IMR-90 (cell line): ENCODE measurements at places on chromosomes 1 and 21. TPM values are rescaled to one million over a fixed set of nuclear protein-coding genes. Genes with fewer than 3 reads are reported as not detected.

The GJC2 gene
- total RNA-seq, result 1.1 and 1.4 TPM in 2 replicates

The ZNF593OS gene
- not detected in 2 replicates for total RNA-seq

The FCRLB gene
- total RNA-seq, result 0.90 and 1.1 TPM in 2 replicates

The KPRP gene
- total RNA-seq, result not detected in 2 replicates

The LCE1B gene
- not detected in 2 replicates for total RNA-seq

The RGL1 gene
- 7.5 TPM in 2 replicates for total RNA-seq

The CYP4A11 gene
- total RNA-seq, result not detected in 2 replicates

The COP1 gene
- total RNA-seq, result 35.0 and 44.4 TPM in 2 replicates

The TMEM200B gene
- total RNA-seq, result 4.2 and 4.8 TPM in 2 replicates

The RHD gene
- 0.28 TPM in 1 of 2 replicates, not detected in the other for total RNA-seq

The CCDC181 gene
- 0.28 TPM in 1 of 2 replicates, not detected in the other for total RNA-seq

The ATP1A2 gene
- total RNA-seq, result under 0.01 and 0.28 TPM in 2 replicates

The OR2L8 gene
- total RNA-seq, result not detected in 2 replicates

The KIF1B gene
- total RNA-seq, result 21.1 and 32.5 TPM in 2 replicates

The CCDC185 gene
- total RNA-seq, result not detected in 2 replicates

The SLC1A7 gene
- not detected in 2 replicates for total RNA-seq

The SLC16A4 gene
- 65.2 and 73.0 TPM in 2 replicates for total RNA-seq

The TMPRSS3 gene
- not detected in 2 replicates for total RNA-seq

The VAV3 gene
- total RNA-seq, result 0.18 and 0.28 TPM in 2 replicates

The EXOSC10 gene
- 56.4 and 64.5 TPM in 2 replicates for total RNA-seq

The CATSPER4 gene
- not detected in 2 replicates for total RNA-seq

The CA6 gene
- not detected in 2 replicates for total RNA-seq

The HES3 gene
- not detected in 2 replicates for total RNA-seq

The FAM72C gene
- total RNA-seq, result 0.72 and 0.83 TPM in 2 replicates

The C1QB gene
- total RNA-seq, result not detected in 2 replicates

The CFHR3 gene
- not detected in 2 replicates for total RNA-seq

The BATF3 gene
- total RNA-seq, result 1.6 and 2.2 TPM in 2 replicates

The AIRE gene
- total RNA-seq, result not detected in 2 replicates

The NHLH1 gene
- total RNA-seq, result not detected in 2 replicates

The DEPDC1 gene
- total RNA-seq, result 14.7 and 32.5 TPM in 2 replicates

The NLRP3 gene
- total RNA-seq, result 0.18 TPM in 1 of 2 replicates, not detected in the other

The RNF220 gene
- 76.7 and 77.1 TPM in 2 replicates for total RNA-seq

The TBCE gene
- 26.7 and 33.1 TPM in 2 replicates for total RNA-seq

The AGBL4 gene
- not detected in 2 replicates for total RNA-seq

The ROR1 gene
- total RNA-seq, result 8.1 and 10.0 TPM in 2 replicates

The DPT gene
- total RNA-seq, result not detected in 2 replicates

The LEFTY2 gene
- not detected in 2 replicates for total RNA-seq

The KRTAP13-2 gene
- total RNA-seq, result not detected in 2 replicates

The TMEM61 gene
- total RNA-seq, result not detected in 2 replicates

The PCAT6 gene
- total RNA-seq, result 0.56 TPM in 1 of 2 replicates, not detected in the other

The ADAMTS5 gene
- 0.54 and 1.1 TPM in 2 replicates for total RNA-seq

The SYT2 gene
- total RNA-seq, result under 0.01 TPM in 2 replicates

The MXRA8 gene
- 92.5 and 97.8 TPM in 2 replicates for total RNA-seq

The HSPB7 gene
- 0.54 and 0.56 TPM in 2 replicates for total RNA-seq

The EPB41 gene
- 8.1 and 10.0 TPM in 2 replicates for total RNA-seq

The CACNA1E gene
- total RNA-seq, result not detected in 2 replicates

The TTC39A gene
- total RNA-seq, result 0.28 and 0.72 TPM in 2 replicates

The ARF1 gene
- 306 and 330 TPM in 2 replicates for total RNA-seq

The MEX3A gene
- 2.3 and 2.5 TPM in 2 replicates for total RNA-seq

The OPRD1 gene
- under 0.01 TPM in 2 replicates for total RNA-seq

The PLEKHA6 gene
- 5.0 and 8.2 TPM in 2 replicates for total RNA-seq

The CYP4A22 gene
- total RNA-seq, result not detected in 2 replicates

The BRDT gene
- total RNA-seq, result not detected in 2 replicates

The KIF17 gene
- 4.5 and 4.7 TPM in 2 replicates for total RNA-seq

The FLG2 gene
- total RNA-seq, result not detected in 2 replicates

The ATP6V1G3 gene
- not detected in 2 replicates for total RNA-seq

The OLFM3 gene
- total RNA-seq, result not detected in 2 replicates
